ENCODE measurements at places on chromosomes 3 and 15. TPM values are rescaled to one million over a fixed set of nuclear protein-coding genes. Genes with fewer than 3 reads are reported as not detected.
A peak's percentile ranks its signal among the peaks of the same experiment; 100 is the strongest.

DNA sequence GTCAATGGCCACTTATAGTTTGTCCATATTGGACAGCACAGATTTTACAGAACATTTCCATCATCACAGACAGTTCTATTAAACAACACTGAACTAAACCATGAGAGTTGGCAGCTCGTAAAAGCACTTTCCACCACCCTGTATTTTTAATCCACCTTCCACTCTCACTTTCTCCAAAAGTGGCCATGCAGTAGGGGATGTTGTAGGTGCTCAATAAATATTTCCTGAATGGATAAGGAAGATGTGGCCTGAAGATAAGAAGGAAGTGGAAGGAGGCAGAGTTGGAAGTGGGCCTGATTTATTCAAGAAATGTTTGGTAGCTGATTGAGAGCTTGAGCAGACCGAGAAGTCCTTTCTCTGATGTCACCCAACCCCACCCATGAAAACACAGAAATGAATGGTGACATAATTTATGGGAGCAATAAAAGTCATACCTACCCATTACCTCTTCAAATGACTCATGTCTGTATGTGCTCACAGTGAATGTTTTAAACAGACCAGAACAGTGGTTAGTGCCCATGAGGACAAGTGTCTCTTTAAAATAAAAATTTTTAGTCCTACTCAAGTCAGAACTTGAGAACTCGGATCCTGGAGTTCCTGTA, 39.6 kb upstream of the CTNNB1 start:
- no peak for DNase-seq

CCDC54 gene
- 0.15 TPM for polyA plus RNA-seq

- peak; percentile 10 for DNase-seq
These were observed 763 bp downstream of the KBTBD8 start for GRCh38 chr3:66998904-66999235.

GRCh38 chr15:66848116-66848515, 146.1 kb downstream of the SMAD6 start:
- DNase-seq: no peak

ZNF80 gene
- polyA plus RNA-seq: 0.13 TPM

SAMMSON gene
- polyA plus RNA-seq: not detected

- DNase-seq: no peak
These were observed 19.5 kb upstream of the PIK3CB start for GRCh38 chr3:138854204-138854603.

DNA sequence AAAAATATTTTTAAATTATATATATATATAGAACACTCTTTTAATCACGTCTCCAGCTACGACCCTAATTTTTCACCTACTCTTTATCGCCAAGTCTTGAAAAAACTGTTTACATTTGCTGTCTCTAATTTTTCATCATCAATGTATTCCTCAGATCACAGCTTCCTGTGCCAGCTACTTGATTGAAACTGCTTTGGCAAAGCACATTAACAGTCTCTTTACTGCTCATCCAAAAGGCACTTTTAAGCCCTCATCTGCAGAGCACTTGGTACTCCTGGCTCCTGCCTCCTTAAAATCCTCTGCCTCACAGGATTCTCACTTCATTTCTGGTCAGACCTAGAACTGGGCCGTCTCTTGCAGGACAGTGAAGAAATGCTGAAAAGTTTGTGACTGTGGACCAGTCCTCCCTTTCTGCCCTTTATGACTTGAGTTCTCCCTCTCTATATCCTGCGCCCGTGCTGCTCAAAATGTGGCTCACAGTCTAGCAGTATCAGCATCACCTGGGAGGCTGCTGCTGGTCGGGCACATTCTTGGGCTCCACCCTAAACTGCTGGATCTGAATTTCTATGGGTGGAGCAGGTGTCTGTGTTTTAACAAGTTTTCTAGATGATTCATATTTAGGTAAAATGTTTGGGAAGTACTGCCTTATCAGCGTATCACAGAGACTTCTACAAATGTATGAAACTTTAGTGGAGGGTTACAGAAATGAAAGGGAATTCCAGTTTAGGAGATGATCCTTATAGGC, 196.8 kb downstream of the ADAMTSL3 start:
- no peak for DNase-seq

DNA sequence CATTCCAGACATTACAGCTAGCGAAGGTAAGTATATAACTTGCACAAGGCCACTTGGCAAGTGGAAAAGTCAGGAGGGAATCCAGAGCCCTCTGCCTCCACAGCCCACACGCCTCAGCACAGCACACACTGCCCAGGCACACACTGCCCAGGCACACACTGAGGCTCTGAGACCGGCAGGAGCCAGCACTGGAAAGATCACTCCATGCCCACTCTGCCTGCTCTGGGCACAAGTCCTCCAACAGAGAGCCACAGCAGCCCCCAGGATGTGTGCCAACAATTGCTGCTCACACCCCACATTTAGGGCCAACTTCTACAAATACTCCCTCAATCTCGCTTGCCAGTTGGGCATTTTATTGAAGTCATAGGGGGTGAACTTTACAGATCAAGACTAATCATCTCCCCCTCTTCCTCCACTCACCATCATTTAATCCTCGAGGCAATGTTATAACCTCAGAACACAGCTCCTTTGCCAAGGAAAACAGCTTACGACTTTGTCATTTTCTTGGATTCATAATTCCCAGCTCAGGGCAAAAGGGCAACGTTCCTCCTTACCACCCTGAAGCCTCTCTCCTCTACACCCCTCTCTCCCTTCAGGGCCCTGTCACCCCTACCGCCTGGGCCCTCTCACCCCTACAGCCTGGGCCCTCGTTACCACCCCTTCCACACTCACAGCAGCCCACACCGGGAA, 53.0 kb upstream of the TPM1 start:
- no peak for DNase-seq

PSMA4 gene
- 260 TPM for polyA plus RNA-seq

ZWILCH gene
- 23.0 TPM for polyA plus RNA-seq

GRCh38 chr15:66802025-66803001, 100.3 kb downstream of the SMAD6 start:
- no peak for DNase-seq

GHRL gene
- polyA plus RNA-seq: 5.4 TPM

DNA sequence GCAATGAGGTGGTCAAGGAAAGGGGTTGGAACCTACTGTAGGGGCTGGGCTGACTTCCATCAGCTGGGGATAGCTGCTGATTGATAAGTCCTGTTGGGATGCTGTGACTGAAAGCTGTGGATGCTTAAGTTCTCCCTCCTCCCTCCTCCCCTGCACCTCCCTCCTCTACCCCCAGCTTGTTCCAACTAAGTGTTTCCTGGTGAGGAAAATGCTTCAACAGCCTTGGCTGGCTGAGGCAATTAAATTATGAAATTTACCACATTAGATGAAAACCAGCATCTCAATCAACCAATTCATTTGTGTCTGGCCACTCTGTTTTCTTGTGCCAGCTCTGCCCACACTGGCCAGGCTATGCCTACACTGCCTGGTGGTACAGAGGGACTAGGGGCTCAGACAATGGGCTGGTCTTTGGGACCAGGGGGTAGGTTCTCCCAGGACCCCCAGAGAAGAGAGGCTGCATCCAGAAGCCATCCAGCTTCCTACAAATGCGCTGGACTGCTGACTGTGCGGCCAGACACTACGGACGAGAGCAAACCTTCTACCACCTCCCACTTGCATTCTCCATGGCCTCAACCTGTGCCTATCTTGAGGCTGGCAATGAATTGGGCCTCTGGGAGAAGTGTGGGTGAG, 2.5 kb downstream of the KLHL25 start:
- no peak for DNase-seq

GRCh38 chr3:122932251-122932967, 95.2 kb downstream of the SEMA5B start:
- no peak for DNase-seq

DNA sequence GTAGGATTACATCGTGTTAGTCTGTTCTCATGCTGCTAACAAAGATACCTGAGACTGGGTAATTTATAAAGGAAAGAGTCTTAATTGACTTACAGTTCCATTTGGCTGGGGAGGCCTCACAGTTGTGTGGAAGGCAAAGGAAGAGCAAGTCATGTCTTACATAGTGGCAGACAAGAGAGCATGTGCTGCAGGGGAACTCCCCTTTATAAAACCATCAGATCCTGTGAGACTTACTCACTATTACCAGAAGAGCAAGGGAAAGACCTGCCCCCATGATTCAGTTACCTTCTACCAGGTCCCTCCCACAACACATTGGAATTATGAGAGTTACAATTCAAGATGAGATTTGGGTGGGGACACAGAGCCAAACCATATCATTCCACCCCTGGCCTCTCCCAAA, 3.4 kb downstream of the SLC25A26 start:
- no peak for DNase-seq

Measured in renal pelvis (tissue), 12 donors.